Amniotic stem cell (primary cell): ENCODE measurements at places on chromosomes 4 and X.

GRCh38 chr4:78543424-78544125 lies 8.0 kb upstream of the ANXA3 start:
- DNase-seq, result no peak

DNA sequence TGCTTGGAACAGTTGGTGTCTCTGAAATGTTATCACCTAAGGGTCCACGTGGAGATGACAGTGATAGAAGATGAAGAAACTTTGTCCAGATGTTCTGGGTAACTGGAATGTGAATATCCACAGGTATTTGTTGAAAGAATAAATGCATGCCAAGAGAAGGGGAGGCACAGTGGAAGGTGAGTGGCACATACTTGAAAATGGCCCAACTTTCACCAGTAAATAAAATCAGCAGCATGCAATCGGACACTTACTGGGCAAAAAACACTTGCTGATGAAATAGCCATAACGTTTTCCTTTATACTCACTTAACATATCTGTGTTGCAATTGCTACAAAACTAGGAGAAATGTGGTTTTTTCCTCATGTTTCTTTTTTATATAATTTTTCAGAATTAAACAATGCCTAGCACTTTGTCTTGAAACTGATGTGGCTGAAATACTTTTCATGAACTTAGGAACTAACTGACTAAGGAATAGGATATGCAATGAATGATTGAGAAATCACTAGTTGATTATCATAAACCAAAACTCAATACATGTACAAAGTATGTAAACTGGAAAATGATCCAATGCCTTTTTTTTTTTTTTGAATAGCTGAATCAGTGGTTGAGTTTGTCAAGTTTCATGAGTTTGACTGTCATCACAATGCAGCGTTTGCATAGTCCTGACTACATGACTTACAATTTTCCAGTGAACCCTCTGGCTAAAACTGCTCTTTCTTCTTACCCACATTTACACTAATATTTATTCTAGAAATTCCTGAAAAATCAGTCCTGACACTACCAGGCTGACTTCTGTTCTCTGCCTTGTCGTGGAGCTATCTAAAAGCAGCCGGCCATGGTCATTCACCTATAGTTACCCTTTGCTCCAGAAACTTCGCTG lies 127.4 kb downstream of the CPE start:
- DNase-seq, result peak; percentile 24

DNA sequence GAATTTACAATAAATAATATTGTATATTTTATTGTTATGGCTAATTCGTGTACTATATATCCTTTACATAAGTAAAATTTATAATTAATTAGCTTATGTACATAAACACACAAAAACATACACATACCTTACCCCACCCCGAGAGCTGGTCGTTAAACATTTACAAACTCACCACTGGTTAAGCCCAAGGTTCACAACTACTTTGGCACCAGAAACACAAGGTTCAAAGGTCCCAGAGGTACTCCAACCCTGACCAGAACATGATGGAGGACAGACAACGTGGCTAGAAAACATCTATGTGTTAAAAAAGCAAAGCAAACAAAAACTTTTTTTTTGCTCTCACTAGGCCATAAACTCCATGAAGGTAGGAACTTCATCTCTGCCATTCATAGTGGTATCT lies 37.7 kb downstream of the SLC25A5 start:
- no peak for DNase-seq

- no peak for DNase-seq
These were observed 335.8 kb downstream of the SH3BGRL start for GRCh38 chrX:81537723-81538122.

- DNase-seq, result no peak
These were observed 143.8 kb downstream of the PPARGC1A start for GRCh38 chr4:23746027-23746426.

- DNase-seq, result peak; percentile 62
These were observed 24.9 kb downstream of the DOCK11 start for GRCh38 chrX:118520216-118521206.

GRCh38 chr4:74473155-74473811 lies 28.3 kb downstream of the AREG start:
- DNase-seq, result peak; percentile 23

- DNase-seq, result peak; percentile 38
These were observed 11.4 kb upstream of the SLAIN2 start for GRCh38 chr4:48329976-48330375.

GRCh38 chr4:106116025-106116424 lies 200.0 kb downstream of the TBCK start:
- DNase-seq, result no peak

- peak; percentile 88 for DNase-seq
These were observed 212.2 kb downstream of the LDB2 start for GRCh38 chr4:16686195-16686594.

DNA sequence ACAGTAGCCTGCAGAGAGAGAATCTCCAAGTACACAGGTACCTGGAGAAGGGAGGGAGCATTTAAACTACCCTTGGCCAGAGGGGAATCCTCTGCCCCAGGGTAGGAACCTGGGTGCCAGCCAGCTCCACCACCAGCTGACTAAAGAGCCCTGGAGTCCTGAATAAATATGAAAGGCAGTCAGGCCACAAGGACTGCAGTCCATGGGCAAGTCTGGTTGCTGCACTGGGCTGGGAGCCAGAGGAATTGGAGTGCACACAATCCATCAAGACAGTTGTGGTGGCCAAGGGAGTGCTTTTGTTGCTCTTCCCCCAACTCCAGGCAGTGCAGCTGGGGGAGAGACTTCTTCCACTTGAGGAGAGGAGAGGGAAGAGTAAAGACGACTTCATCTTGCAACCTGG lies 172.5 kb downstream of the HNRNPD start:
- DNase-seq, result no peak

GRCh38 chr4:122533841-122534240 lies 77.3 kb upstream of the IL2 start:
- no peak for DNase-seq

GRCh38 chr4:163367651-163368050 lies 24.0 kb downstream of the NPY5R start:
- no peak for DNase-seq

- no peak for DNase-seq
These were observed 58.7 kb upstream of the MTM1 start for GRCh38 chrX:150509703-150510102.

DNA sequence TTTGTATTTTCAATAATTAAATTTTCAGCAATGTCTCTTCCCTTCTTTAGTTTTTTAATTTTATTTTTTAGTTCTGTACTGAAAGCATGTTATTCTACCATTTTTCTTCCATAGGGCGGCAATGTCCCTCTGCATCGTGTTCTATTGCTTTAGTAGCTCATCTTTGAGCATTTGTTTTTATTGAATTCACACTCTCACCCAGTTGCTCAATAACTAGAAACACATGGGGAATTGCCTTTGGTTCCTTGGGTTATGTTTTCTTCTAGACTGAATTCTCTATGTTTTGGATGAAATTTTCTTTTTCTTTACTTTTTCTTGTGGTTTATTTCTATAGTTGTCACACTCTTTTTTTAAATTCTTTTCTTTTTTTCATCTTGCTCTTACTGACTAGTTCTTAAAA lies 233.8 kb upstream of the LDB2 start:
- DNase-seq, result no peak

GRCh38 chr4:46550471-46550870 lies 160.5 kb upstream of the GABRA2 start:
- DNase-seq, result no peak

- no peak for DNase-seq
These were observed 1417.9 kb downstream of the ADGRL3 start for GRCh38 chr4:62618042-62618441.

GRCh38 chrX:67415937-67416336 lies 127.9 kb upstream of the AR start:
- DNase-seq, result no peak

DNA sequence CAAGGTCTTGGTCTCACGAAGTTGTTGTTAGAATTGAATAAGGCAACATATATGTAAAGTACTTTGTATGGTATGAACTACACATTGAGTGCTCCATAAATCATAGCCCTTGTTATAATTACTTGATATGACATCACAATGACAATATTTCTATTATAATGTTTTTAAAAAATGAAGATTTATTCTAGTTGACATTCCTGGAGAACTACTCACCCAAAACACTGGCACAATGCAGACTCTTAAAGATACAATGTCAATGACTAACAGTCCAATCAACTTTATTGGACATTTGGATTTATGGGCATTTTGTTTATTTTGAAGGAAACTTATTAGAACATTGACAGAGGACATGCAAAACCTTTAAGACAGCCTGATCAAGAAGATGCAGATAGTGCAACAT lies 55.3 kb downstream of the ASB9 start:
- no peak for DNase-seq

GRCh38 chrX:132900633-132901293 lies 57.7 kb downstream of the HS6ST2 start:
- no peak for DNase-seq

GRCh38 chr4:2079926-2080325 lies 20.8 kb downstream of the NAT8L start:
- DNase-seq, result no peak

GRCh38 chr4:94256144-94256783 lies 48.6 kb downstream of the SMARCAD1 start:
- DNase-seq, result no peak

DNA sequence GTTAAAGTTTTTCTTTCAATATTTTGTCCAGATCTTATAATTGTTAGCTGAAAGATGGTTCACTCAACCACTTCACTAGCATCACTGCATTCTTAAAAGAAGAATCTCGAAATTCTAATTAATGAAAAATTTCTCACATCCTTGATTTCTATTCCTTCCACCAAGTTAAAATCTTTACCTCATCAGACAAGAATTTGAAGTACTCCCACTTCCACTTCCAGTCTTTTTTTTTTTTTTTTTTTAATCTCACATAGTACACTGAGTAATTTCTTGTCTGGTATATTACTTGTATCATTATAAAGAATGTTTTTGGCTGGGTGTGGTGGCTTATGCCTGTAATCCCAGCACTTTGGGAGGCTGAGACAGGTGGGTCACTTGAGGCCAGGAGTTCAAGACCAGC lies 73.2 kb downstream of the FBXW7 start:
- no peak for DNase-seq

- DNase-seq, result no peak
These were observed 3.8 kb downstream of the CD99 start for GRCh38 chrX:2694914-2695267.

DNA sequence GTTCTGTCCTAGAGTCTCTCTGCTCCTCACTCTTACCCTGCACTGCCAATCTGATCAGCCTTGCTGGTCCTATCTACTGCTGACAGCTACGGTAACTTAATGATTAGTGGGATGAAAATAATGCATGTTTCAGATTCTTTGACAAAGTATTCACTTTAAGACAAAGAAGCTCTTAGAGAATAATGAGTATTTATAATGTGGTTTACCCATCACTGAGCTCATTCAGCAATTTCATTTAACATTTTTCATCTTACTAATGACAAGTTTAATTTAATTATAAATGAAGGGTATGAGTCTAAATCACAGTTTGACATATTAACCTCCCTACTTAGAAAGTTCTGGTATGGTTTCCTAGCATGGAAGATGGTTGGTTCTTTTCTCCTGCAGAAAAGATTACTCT lies 428.2 kb downstream of the ADGRL3 start:
- no peak for DNase-seq

GRCh38 chr4:124743711-124744110 lies 31.2 kb upstream of the ANKRD50 start:
- no peak for DNase-seq

- no peak for DNase-seq
These were observed 1.1 kb upstream of the SEL1L3 start for GRCh38 chr4:25863831-25864418.
